HFFc6 (cell line): ENCODE measurements at places on chromosomes 3 and 15. TPM values are rescaled to one million over a fixed set of nuclear protein-coding genes. Genes with fewer than 3 reads are reported as not detected.

PARP15 gene
- total RNA-seq: not detected in 3 replicates

POPDC2 gene
- total RNA-seq: 0.22 to 0.29 TPM in 2 of 3 replicates, not detected in the other

AADACL2 gene
- total RNA-seq: not detected in 3 replicates

P3H2 gene
- total RNA-seq: 40.5 to 42.8 TPM (median 42.3 TPM) in 3 replicates

LYZL4 gene
- total RNA-seq: not detected in 3 replicates

RAB6B gene
- 2.2 to 6.2 TPM (median 6.0 TPM) in 3 replicates for total RNA-seq

NLGN1 gene
- 7.2 to 17.2 TPM (median 8.4 TPM) in 3 replicates for total RNA-seq

KLHL40 gene
- not detected in 3 replicates for total RNA-seq

IQCF2 gene
- not detected in 3 replicates for total RNA-seq

FBXW12 gene
- total RNA-seq: not detected in 2 replicates

NPTN gene
- 208 to 239 TPM (median 230 TPM) in 3 replicates for total RNA-seq

SCAMP2 gene
- 72.6 and 78.7 TPM in 2 replicates for total RNA-seq

SMCO1 gene
- total RNA-seq: not detected in 3 replicates

C3orf52 gene
- 10.2 to 11.5 TPM (median 10.3 TPM) in 3 replicates for total RNA-seq

OXSR1 gene
- total RNA-seq: 49.1 and 50.8 TPM in 2 replicates

VEPH1 gene
- 30.1 to 65.3 TPM (median 39.3 TPM) in 3 replicates for total RNA-seq

CYP8B1 gene
- total RNA-seq: not detected in 3 replicates

GOLGA8M gene
- 0.10 to 0.33 TPM in 2 of 3 replicates, not detected in the other for total RNA-seq

MED12L gene
- 0.02 to 0.09 TPM (median 0.09 TPM) in 3 replicates for total RNA-seq

SCG5 gene
- 2.6 and 4.2 TPM in 2 replicates for total RNA-seq

FHIT gene
- total RNA-seq: 0.23 TPM in 1 of 2 replicates, not detected in the other

KNG1 gene
- total RNA-seq: not detected in 3 replicates

CLDN18 gene
- not detected in 3 replicates for total RNA-seq

KBTBD12 gene
- total RNA-seq: not detected in 3 replicates

SLC35G2 gene
- total RNA-seq: 18.2 to 22.3 TPM (median 18.5 TPM) in 3 replicates

GCNT3 gene
- not detected in 2 replicates for total RNA-seq

ZMYND10 gene
- 0.18 to 0.99 TPM (median 0.78 TPM) in 3 replicates for total RNA-seq

TAGLN3 gene
- 0.39 to 0.43 TPM in 2 of 3 replicates, not detected in the other for total RNA-seq

NR2E3 gene
- total RNA-seq: not detected in 3 replicates

PLCL2 gene
- total RNA-seq: 3.6 to 6.2 TPM (median 3.9 TPM) in 3 replicates

SPATA12 gene
- total RNA-seq: not detected in 2 replicates

HES1 gene
- total RNA-seq: 4.9 to 13.5 TPM (median 7.2 TPM) in 3 replicates

OCA2 gene
- total RNA-seq: not detected in 3 replicates

OR5H6 gene
- not detected in 3 replicates for total RNA-seq

GRK7 gene
- total RNA-seq: not detected in 3 replicates

NME9 gene
- total RNA-seq: not detected in 3 replicates

ARNT2 gene
- total RNA-seq: 2.4 to 15.1 TPM (median 5.0 TPM) in 3 replicates

ACKR4 gene
- total RNA-seq: 0.81 to 7.1 TPM (median 1.3 TPM) in 3 replicates

KBTBD13 gene
- total RNA-seq: not detected in 3 replicates

GPR171 gene
- not detected in 2 replicates for total RNA-seq

GOLGA6L4 gene
- 1.2 TPM in 3 replicates for total RNA-seq

DPPA2 gene
- total RNA-seq: not detected in 3 replicates

CD96 gene
- total RNA-seq: not detected in 2 replicates

TGM4 gene
- not detected in 3 replicates for total RNA-seq

SNX22 gene
- total RNA-seq: 0.16 TPM in 1 of 3 replicates, not detected in the others

GOLGA8T gene
- not detected in 3 replicates for total RNA-seq

FAM174B gene
- 3.1 to 8.4 TPM (median 6.4 TPM) in 3 replicates for total RNA-seq

PIGZ gene
- 3.6 to 4.5 TPM (median 3.7 TPM) in 3 replicates for total RNA-seq

CDC25A gene
- total RNA-seq: 6.3 to 12.4 TPM (median 10.7 TPM) in 3 replicates

THSD4 gene
- total RNA-seq: 33.1 to 38.9 TPM (median 37.4 TPM) in 3 replicates

DCBLD2 gene
- total RNA-seq: 199 and 335 TPM in 2 replicates

SLC30A4 gene
- total RNA-seq: 9.3 to 9.8 TPM (median 9.3 TPM) in 3 replicates

TRPM1 gene
- total RNA-seq: not detected in 3 replicates

CIDEC gene
- total RNA-seq: not detected in 3 replicates

ARHGEF26 gene
- total RNA-seq: not detected in 3 replicates

ASB14 gene
- total RNA-seq: not detected in 2 replicates

XCR1 gene
- total RNA-seq: not detected in 3 replicates

PDIA5 gene
- 37.8 and 41.8 TPM in 2 replicates for total RNA-seq
